K562 (cell line): ENCODE measurements at places on chromosomes 16 and 17. TPM values are rescaled to one million over a fixed set of nuclear protein-coding genes. Genes with fewer than 3 reads are reported as not detected.

The CDK3 gene
- polyA plus RNA-seq: 8.2 and 10.6 TPM in 2 replicates

The KRT13 gene
- 0.28 TPM in 1 of 2 replicates, not detected in the other for polyA plus RNA-seq

The SLC16A11 gene
- not detected in 2 replicates for polyA plus RNA-seq

The TBC1D28 gene
- 0.07 TPM in 1 of 2 replicates, not detected in the other for polyA plus RNA-seq

The MSLN gene
- not detected in 2 replicates for polyA plus RNA-seq

The TSNAXIP1 gene
- 0.24 and 0.35 TPM in 2 replicates for polyA plus RNA-seq

The ITGB3 gene
- 0.32 and 0.62 TPM in 2 replicates for polyA plus RNA-seq

The CDH13 gene
- not detected in 2 replicates for polyA plus RNA-seq

The LRRC36 gene
- 0.13 TPM in 1 of 2 replicates, not detected in the other for polyA plus RNA-seq

The FBXL20 gene
- polyA plus RNA-seq: 4.5 and 4.7 TPM in 2 replicates

The DLX3 gene
- not detected in 2 replicates for polyA plus RNA-seq

The PPL gene
- polyA plus RNA-seq: 0.01 and 0.03 TPM in 2 replicates
